ENCODE measurements at places on chromosomes 11 and 22.

DNA sequence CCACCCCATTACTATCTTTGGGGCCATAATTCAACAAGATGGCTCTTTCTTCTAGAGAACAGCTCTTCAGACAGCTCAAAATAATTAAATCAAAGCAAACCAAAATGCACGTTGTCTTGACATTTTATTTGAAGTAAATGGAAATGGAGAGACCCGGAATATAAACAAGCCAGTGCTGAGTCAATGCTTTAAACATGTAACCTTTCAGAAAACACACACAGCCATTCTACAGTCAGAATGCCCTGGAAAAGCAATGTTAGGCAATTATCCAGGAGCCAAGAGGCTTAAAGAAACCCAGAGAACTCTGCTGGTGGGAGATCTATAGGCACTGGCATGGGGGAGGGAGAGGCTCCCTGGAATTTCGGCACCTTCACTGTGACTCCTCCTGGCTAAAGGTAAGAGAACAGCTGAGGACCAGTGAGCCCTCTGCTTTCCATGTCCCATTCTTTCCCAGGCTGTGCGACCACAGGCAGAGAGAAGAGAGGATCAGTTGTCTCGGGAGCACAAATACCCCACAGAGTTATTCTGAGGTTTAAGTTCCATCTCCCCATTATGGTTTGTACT is 254.0 kb upstream of the CCDC90B start:
- H3K27me3 ChIP-seq, result peaks cover 26% of the 10 kb centered on the region
- no peak overlapping the region for H3K4me3 ChIP-seq
- DNase-seq, result no peak
- no peak overlapping the region for H3K27ac ChIP-seq
- H3K36me3 ChIP-seq, result no peaks in the 10 kb centered on the region

GRCh38 chr11:21564095-21564494 is 628.8 kb upstream of the ANO5 start:
- no peak for DNase-seq
- no peaks in the 10 kb centered on the region for H3K27me3 ChIP-seq
- no peaks in the 10 kb centered on the region for H3K4me1 ChIP-seq
- H3K4me3 ChIP-seq, result no peak overlapping the region
- H3K36me3 ChIP-seq, result no peaks in the 10 kb centered on the region

DNA sequence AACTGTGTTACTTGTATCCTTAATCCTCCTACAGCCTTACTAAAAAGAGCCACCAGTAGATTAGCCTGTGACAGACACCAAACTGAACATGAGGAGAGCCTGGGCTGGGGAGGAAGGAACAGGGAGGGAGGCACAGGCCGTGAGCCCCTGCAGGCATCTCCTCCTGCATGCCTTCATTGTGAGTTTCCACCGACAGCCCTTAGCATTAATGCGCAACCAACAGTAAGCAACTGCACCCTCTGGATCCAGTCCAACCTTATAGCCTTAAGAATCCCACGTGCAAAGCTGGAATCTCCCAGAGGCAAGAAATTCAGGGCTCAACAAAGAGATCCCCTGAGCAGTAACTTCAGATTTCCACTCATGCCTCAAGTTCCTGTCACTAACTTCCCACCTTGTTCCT is 84.6 kb downstream of the ETS1 start:
- no peak overlapping the region for H3K27ac ChIP-seq
- H3K4me3 ChIP-seq, result no peak overlapping the region
- H3K27me3 ChIP-seq, result no peaks in the 10 kb centered on the region
- H3K36me3 ChIP-seq, result peaks cover 29% of the 10 kb centered on the region
- H3K4me1 ChIP-seq, result peaks cover 87% of the 10 kb centered on the region

GRCh38 chr22:17514084-17514483 is 49.2 kb upstream of the SLC25A18 start:
- no peak overlapping the region for H3K4me3 ChIP-seq
- H3K36me3 ChIP-seq, result no peaks in the 10 kb centered on the region
- H3K27me3 ChIP-seq, result peaks cover 59% of the 10 kb centered on the region
- no peak overlapping the region for H3K27ac ChIP-seq
- DNase-seq, result no peak

DNA sequence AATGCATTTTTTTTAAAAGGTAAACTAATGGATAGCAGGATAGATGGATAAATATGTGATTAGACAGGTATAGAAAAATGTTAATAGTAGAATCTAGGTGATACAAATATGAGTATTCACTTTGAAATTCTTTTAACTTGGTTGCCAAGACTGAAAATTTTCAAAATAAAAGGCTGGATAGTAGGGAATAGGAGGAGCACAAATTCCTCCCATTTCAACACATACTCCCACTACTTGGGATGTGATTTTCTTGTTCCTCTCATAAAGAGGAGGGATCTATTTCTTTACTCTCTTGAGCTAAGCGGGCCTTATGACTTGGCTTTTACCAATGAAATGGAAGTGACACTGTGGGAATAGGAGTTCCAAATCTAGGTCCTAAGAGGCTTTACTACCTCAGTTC is 35.9 kb downstream of the PIK3C2A start:
- no peaks in the 10 kb centered on the region for H3K4me1 ChIP-seq
- no peak for DNase-seq
- H3K4me3 ChIP-seq, result no peak overlapping the region
- no peaks in the 10 kb centered on the region for H3K27me3 ChIP-seq
